Activated CD4-positive, alpha-beta T cell treated with anti-CD3 and anti-CD28 coated beads for 36 hours (primary cell): ENCODE measurements at places on chromosomes 7 and 10. TPM values are rescaled to one million over a fixed set of nuclear protein-coding genes. Genes with fewer than 3 reads are reported as not detected.
A peak's percentile ranks its signal among the peaks of the same experiment; 100 is the strongest.

DNA sequence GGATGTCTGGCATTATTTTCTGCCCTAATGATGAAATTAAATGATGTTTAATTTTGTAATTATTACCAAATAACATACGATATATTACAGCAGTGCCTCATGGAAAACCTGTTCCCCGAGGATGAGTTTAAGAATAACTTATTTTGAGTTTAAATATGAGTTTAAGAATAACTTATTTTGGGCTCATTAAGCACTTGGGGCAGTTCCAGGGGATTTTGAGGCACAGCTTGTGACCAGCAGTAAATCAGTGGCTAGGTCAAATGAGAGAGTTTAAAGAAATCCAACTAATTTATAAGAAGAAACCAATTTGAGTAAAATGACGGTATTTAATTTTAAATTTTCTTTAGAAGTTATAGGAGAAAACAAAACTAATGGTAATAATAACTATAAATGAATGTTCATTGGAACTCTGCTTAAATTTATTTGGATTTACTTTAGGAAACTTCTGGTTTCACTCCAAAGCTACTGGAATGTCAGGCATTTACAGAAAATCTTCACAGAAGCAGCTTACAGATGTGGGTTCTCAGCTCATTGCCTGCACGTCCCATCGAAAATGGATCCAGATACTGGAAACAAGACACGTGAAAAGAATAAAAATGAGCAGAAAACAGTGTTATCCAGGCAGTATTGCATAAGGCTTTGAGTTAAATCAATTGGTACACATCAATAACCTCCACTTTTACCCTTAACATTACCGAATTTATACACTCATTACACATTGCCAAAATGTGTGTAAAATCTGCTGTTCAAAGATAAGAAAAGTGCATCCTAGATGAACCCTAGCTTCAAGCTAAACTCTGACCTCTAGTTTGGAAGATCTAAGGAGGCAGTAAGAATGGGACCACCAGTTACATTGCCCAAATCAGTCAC lies 784.5 kb upstream of the IGFBP3 start:
- DNase-seq = no peak

- DNase-seq = no peak
Measured at GRCh38 chr7:70419526-70420380, 712.2 kb upstream of the GALNT17 start.

- no peak for DNase-seq
Measured at GRCh38 chr7:96026010-96026409, 253.7 kb downstream of the DYNC1I1 start.

DNA sequence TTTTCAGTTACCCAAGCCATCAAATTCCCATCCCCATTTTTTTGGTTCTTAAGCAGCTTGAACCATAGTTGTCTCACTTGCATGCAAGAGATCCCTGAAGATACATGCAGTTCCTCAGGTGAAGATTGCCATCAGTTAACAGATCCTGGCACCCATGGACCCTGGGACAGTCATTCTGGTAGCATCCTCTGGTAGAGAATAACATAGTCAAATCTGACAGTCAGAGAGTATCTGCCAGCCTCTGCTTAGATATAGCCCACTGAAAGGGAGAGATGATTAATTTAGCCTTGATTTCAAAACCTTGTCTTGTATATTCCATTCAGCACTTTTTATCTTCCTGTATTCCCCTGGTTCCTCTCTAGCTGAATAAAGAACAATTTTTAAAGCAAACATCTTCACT lies 280.4 kb downstream of the KCNMA1 start:
- DNase-seq = no peak

GRCh38 chr10:51141010-51141409 lies 66.7 kb downstream of the PRKG1 start:
- no peak for DNase-seq

GRCh38 chr7:65477326-65477725 lies 103.7 kb downstream of the ZNF92 start:
- peak; percentile 12 for DNase-seq

DNA sequence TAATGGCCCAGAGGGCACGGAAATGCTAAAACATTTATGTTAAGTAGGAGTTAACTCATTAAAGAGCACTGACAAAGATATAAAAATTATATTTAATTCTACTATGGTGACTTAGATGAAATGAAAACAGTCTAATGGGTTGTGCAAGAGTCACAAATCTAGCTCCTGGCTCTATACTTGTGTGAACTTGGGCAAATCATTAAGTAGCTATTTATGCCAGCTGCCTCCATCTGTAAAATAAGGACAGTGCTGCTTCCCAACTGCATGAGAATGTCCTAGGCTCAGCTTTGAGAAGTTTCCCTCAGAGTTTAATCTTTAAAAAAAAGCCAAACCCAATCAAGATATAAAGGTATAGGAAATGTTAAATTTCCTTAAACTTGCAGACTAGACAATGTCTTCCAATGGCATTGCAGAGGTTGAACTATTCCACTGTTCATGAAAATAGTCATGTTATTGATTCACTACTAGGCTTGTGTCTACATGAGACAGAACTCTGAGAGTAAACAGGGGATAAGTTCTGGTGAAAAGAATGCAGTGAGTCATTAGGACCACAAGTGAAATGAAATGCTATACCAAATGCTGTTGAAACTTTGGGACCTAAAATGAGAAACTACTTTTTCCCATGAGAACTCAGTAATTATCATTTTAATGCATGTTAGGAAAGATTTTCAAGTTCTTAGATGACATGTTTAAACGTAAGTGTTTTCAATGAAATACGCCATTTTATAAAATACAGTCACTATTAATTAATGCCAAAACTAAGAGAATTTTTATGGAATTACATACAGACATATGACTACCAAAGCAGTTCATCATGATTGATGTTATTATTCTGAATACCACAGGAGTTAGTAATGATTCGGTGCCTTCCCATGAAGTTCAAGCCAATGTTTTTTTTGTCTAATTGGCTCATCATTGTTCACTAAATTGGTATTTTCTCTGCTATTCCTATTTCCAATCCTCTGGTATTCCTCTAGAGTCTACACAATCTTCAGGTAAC lies 84.2 kb downstream of the CDK6 start:
- no peak for DNase-seq

DNA sequence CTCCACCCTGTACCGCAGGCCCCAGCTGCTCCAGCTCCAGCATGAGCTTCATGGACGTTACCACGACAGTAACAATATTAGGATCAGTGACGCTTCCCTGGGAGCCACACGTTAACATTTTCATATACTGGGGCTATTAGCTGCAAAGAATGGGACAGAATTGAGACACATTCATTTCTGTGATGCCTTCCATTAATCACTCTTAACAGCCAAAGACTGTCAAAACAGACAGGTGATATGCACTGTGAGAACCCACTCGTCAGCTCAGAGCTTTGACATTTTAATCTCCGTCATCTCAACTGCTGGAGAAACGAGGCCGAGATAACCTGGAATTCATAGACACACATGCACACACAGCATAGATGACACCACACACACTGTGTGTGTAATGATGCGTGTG lies 408.4 kb upstream of the SHH start:
- DNase-seq = no peak

DNA sequence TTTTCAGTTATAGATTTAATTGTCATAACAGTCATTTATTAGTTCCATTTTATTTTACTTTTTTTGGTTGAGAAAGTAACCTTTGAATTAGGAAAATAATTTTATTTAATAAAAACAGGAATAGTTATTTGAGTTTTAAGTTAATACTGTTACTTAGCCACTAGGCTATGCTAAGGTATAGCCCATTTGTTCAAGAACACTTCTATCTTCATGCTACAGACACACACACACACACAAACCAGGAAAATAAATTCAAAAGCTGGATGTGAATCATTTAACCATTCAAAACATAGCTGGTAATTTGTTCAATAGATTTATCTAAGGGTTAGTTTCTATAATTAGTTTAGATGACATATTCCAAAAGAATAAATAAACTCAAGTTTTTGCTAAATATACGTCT lies 148.4 kb downstream of the RNF133 start:
- DNase-seq = no peak

DNA sequence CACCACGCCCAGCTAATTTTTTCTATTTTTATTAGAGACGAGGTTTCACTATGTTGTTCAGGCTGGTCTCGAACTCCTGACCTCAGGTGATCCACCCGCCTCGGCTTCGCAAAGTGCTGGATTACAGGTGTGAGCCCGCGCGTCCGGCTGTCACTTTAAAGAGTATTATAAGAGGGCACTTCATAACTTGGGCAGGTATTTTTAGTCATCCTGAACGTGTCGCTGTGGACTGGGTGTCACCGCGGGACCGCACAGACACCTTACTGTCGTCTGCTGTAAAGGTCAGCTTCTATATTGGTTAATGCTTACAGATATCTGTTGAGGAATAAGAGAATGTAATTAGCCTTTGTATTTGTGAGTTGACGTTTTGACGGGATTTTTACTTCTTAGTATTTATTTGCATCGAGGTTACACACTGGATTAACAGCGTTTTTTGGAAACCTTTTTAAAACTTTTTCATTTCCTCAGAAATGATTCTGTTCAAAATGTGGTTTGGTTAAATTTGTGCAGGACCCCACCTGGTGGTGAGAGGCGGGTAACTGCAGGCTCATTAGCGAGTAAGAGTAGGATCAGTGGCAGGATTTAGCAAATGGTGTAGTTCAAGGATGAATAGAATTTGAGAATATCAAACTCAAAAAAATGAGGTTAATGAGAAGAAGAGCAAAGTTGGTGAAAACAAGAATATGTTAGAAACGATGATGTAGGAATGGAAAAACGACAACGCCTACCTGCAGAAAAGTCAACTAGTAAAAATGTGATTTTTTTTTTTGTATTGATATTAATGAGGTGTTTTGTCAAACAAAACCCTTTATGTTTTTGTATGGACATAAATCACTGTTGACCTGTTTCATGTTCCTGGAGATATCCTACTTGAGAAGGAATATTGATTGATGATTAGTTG lies 3.2 kb downstream of the DNAJB6 start:
- DNase-seq = peak; percentile 82

- no peak for DNase-seq
Measured at GRCh38 chr10:104043854-104044253, 41.8 kb downstream of the COL17A1 start.

DNA sequence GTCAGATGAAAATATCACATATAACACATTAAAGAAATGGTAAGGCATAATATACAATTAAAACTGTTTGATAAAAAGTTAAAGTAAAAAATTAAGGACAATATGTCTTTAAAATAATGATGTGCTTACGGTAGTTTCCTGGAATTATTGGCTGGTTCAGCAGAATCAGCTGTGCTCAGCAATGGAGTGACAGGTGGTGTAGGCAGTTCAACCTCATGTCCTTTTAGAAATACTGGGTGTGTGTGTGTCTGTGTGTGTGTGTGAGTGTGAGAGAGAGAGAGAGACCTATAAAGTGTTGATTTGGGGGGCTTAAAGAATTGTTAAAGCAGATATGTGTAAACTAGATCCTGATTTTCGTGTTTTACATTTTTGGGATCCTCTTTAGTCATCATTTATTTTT lies 141.2 kb downstream of the ADAM22 start:
- DNase-seq = no peak

PNLIPRP3 gene
- not detected for total RNA-seq

FBXO24 gene
- 2.1 TPM for total RNA-seq

ATXN7L1 gene
- 16.9 TPM for total RNA-seq

ACHE gene
- 0.09 TPM for total RNA-seq

IL6 gene
- total RNA-seq = 1.6 TPM

KLF6 gene
- 114 TPM for total RNA-seq

LGI1 gene
- total RNA-seq = not detected

AKR1C8 gene
- not detected for total RNA-seq

TUBAL3 gene
- not detected for total RNA-seq

PTN gene
- not detected for total RNA-seq

SFMBT2 gene
- total RNA-seq = 17.6 TPM
